Natural killer cell (primary cell): ENCODE measurements at places on chromosomes 16 and 17. TPM values are rescaled to one million over a fixed set of nuclear protein-coding genes. Genes with fewer than 3 reads are reported as not detected.

Gene IGFALS
- total RNA-seq: 1.1 TPM

Gene GNAO1
- 4.6 TPM for total RNA-seq

Gene TNP2
- not detected for total RNA-seq

Gene CD300LG
- not detected for total RNA-seq

Gene ACBD4
- total RNA-seq: 14.2 TPM

Gene ZNF624
- 7.5 TPM for total RNA-seq

Gene SMTNL2
- not detected for total RNA-seq

Gene SP6
- total RNA-seq: not detected

Gene EFNB3
- not detected for total RNA-seq

Gene CMTM2
- 0.61 TPM for total RNA-seq

Gene MYH2
- not detected for total RNA-seq

Gene ALOX15B
- total RNA-seq: not detected

Gene CCL5
- 793 TPM for total RNA-seq
